ENCODE measurements at places on chromosomes 4 and X. TPM values are rescaled to one million over a fixed set of nuclear protein-coding genes. Genes with fewer than 3 reads are reported as not detected.

The HSD17B13 gene
- 0.13 TPM for total RNA-seq

The FAM241A gene
- 3.5 TPM for total RNA-seq

The IQCM gene
- total RNA-seq: 0.25 TPM

The FGB gene
- total RNA-seq: not detected

DNA sequence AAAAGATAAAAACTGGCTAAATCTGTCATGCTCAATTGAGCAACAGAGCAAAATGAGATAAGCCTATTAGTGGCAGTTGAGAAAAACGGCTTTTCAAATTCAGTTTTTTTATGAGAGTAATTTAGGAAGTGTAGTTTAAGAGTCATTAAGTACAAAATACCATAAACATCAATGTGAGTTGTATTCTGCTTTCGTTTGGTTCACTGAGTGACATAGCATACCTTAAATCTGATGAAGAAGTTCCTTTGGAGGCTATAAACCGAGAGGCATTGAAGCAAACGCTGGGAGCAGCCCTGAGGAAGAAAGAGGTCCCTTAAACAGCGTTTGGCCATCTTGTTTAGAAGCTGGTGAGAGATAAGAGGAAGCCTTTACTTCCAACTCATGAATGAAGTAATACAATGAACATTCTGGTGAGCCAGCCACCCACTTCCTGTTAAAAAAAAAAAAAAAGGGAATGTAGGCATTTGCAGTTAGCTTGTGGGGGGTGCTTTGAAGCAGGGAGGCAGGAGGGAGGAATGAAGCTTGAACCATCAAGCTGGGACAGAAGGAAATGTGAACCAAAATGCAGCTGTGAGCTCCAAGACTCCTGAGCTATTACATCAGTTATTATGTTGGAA lies 132.3 kb downstream of the ZNF330 start:
- no peaks in the 10 kb centered on the region for H3K36me3 ChIP-seq
- H3K27ac ChIP-seq: no peak overlapping the region
- H3K4me1 ChIP-seq: peaks cover 6% of the 10 kb centered on the region
- no peaks in the 10 kb centered on the region for H3K27me3 ChIP-seq

GRCh38 chrX:134745636-134746409 lies 87.6 kb upstream of the PLAC1 start:
- H3K4me3 ChIP-seq: no peak overlapping the region
- no peaks in the 10 kb centered on the region for H3K27me3 ChIP-seq
- no peak overlapping the region for H3K27ac ChIP-seq
- no peaks in the 10 kb centered on the region for H3K36me3 ChIP-seq

Measured in gastrocnemius medialis (tissue), 4 donors.